Left ventricle myocardium inferior (tissue), 1 donor: ENCODE measurements at places on chromosomes 4 and X. TPM values are rescaled to one million over a fixed set of nuclear protein-coding genes. Genes with fewer than 3 reads are reported as not detected.

Gene LANCL3
- 0.27 TPM for total RNA-seq

Gene GC
- total RNA-seq: not detected

Gene RAB39B
- 0.11 TPM for total RNA-seq

Gene NPY2R
- not detected for total RNA-seq

Gene RAB40A
- not detected for total RNA-seq

Gene NXF2B
- not detected for total RNA-seq

- DNase-seq: no peak
- no peak overlapping the region for H3K4me3 ChIP-seq
- H3K36me3 ChIP-seq: no peaks in the 10 kb centered on the region
- H3K27me3 ChIP-seq: no peaks in the 10 kb centered on the region
Observed at GRCh38 chrX:23046443-23046842, 46.7 kb downstream of the DDX53 start.

GRCh38 chr4:138805736-138806135, 209.8 kb upstream of the NOCT start:
- H3K4me3 ChIP-seq: no peak overlapping the region
- DNase-seq: no peak
- H3K27ac ChIP-seq: no peak overlapping the region
- H3K27me3 ChIP-seq: peaks cover 7% of the 10 kb centered on the region
- no peaks in the 10 kb centered on the region for H3K36me3 ChIP-seq
- peaks cover 13% of the 10 kb centered on the region for H3K4me1 ChIP-seq

GRCh38 chrX:65451663-65452062, 82.9 kb downstream of the LAS1L start:
- no peak overlapping the region for H3K4me3 ChIP-seq
- no peak overlapping the region for H3K27ac ChIP-seq
- H3K4me1 ChIP-seq: no peaks in the 10 kb centered on the region
- no peaks in the 10 kb centered on the region for H3K36me3 ChIP-seq

DNA sequence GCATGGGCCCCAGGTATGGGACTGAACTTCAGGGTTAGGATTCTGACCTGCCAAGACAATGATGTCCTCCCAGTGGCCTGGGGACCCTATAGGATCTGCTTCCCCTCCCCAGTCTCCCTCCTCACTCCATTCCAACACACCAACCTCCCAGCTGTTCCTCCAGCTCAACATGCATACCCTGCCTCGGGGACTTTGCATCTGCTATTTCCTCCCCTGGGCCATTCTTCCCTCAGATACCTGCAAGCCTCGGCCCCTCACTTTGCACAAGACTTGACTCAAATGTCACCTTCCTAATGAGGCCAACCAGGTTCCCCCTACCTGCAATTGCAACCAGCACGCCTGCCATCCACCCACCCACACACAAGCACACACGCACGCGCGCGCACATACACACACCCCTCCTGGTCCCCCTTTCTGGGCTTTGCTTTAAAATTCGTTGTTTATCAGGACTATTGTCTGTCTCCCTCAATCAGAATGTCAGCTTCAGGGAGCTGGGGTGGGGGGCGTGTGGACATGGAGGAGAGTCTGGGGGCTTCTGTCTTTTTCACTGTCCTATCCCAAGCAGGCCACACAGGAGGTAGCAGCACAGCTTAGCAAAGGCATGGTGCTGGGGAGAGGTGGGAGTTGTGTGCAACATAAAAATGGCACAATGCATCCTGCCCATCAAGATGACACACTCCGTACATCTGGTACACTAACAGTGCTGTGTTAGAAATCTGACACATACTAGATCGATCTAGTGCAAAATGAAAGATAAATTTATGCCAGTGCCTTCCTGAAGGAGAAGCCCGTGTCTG, 20.6 kb upstream of the PPP2R2C start:
- DNase-seq: no peak
- no peaks in the 10 kb centered on the region for H3K36me3 ChIP-seq
- H3K4me3 ChIP-seq: peak overlapping the region; percentile 34

- no peaks in the 10 kb centered on the region for H3K4me1 ChIP-seq
- H3K36me3 ChIP-seq: no peaks in the 10 kb centered on the region
- H3K27me3 ChIP-seq: no peaks in the 10 kb centered on the region
- H3K4me3 ChIP-seq: no peak overlapping the region
- H3K27ac ChIP-seq: no peak overlapping the region
- no peak for DNase-seq
Observed at GRCh38 chr4:114378305-114378903, 220.2 kb upstream of the UGT8 start.

DNA sequence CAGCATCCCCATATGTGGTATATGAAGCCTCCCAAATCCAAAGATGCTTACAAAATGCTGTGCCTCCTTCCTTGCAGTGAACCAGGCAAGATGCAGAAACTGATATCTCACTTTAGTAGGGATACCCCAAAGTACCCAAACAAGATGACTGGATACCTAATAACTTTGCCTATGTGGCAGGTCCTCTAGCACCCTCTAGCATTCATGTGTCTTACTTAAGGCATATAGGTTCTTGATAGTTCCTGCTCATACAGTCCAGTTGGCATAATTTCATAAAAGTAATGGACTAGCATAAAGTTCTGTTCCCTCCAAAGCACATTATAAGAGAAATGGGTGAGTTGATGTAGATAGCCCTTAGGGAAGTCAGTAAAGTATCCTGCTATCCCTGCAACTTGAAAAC, 36.8 kb upstream of the SPP1 start:
- no peak for DNase-seq
- no peaks in the 10 kb centered on the region for H3K27me3 ChIP-seq
- H3K36me3 ChIP-seq: no peaks in the 10 kb centered on the region

DNA sequence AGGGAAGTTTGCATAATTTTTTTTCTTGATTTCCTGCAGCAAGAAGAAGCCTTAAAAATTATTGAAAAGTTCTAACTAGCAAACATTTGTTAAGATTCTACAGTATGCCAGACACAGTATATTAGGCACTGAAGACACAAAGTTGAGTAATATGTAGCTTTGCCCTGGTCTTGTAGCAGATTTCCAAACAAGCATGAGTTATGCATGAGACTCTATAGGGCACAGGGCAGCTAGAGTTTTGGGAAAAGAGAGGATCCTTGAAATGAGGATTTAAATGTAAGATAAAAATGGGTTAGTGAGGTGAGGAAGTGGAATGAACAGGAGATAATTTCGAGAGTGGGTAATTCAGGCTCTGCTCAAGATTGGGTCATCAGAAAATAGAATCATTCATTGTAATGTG, 8.6 kb upstream of the GPRIN3 start:
- no peaks in the 10 kb centered on the region for H3K27me3 ChIP-seq
- no peak overlapping the region for H3K4me3 ChIP-seq
- H3K4me1 ChIP-seq: peaks cover 16% of the 10 kb centered on the region
- DNase-seq: no peak
- H3K36me3 ChIP-seq: no peaks in the 10 kb centered on the region
- no peak overlapping the region for H3K27ac ChIP-seq

DNA sequence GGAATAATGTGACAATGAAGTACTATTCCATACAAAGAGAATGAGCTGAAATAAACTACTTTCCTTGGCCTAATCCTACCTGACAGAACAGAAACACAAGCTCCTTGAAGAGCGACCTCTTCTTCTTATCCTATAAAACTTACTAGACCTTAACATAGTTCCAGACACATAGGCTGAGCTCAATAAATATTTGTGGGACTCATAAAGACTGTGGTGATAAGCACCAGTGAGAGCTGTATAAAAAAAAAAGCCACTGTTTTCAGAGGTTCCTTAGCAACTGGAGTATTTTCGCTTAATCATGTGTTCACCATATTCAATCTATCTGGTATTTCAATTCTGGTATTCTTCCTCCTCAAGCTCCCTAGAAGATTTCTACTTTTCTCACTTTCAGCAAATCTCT, 1129.6 kb downstream of the STPG2 start:
- no peaks in the 10 kb centered on the region for H3K36me3 ChIP-seq
- no peaks in the 10 kb centered on the region for H3K27me3 ChIP-seq
- H3K4me3 ChIP-seq: no peak overlapping the region

DNA sequence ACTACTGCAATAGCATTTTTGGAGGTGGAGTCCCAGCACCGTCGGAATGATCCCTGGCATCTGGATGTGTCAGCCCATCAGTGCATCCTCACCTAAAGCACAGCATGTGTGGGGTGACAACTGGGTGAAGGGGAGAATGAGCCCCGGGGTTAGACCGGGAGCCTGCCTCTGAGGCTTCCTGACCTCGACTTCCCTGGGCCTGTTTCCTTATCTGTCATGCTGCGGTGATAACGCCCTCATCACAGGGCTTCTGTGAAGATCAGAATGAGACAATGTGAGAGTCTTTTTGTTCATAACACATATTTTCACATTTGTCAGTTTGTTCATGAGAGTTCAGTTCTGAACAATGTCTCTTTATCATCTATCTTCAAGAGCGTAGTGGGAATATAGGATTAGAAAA, 31.1 kb upstream of the PDLIM3 start:
- H3K36me3 ChIP-seq: no peaks in the 10 kb centered on the region
- H3K27ac ChIP-seq: peak overlapping the region; percentile 93
- no peaks in the 10 kb centered on the region for H3K27me3 ChIP-seq
- peaks cover 46% of the 10 kb centered on the region for H3K4me1 ChIP-seq
- no peak overlapping the region for H3K4me3 ChIP-seq

DNA sequence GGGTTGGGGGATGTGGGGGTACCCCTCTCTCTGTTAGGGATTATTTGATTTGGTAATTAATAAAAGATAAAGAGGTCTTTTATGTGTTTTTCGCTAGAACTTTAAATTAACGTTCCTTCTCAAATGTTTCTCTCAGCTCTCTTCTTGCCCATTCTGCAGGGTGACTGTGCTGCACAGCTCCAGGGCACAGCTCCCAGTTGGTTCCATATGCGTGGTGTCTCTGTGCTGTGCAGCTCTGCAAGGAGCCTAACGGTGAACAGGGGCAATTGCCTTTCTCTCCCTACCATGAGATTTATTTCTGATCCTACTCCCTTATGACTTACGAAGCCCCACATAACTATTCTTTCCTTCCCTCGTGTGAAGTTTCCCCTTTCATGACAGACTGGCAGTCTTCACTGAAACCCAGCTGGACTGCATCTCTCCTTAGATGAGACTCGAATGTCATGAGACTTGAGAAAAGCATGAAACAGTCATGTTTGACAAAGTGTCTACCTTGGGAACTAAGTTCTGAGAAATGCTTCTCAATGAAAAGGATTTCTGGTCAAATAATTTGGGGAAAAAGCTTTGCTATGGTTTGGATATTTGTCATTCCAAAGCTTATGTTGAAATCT, 50.2 kb upstream of the SPRY1 start:
- no peak overlapping the region for H3K27ac ChIP-seq
- H3K27me3 ChIP-seq: no peaks in the 10 kb centered on the region
- peaks cover 41% of the 10 kb centered on the region for H3K4me1 ChIP-seq
- peak overlapping the region; percentile 2 for H3K4me3 ChIP-seq
- H3K36me3 ChIP-seq: no peaks in the 10 kb centered on the region
- no peak for DNase-seq

DNA sequence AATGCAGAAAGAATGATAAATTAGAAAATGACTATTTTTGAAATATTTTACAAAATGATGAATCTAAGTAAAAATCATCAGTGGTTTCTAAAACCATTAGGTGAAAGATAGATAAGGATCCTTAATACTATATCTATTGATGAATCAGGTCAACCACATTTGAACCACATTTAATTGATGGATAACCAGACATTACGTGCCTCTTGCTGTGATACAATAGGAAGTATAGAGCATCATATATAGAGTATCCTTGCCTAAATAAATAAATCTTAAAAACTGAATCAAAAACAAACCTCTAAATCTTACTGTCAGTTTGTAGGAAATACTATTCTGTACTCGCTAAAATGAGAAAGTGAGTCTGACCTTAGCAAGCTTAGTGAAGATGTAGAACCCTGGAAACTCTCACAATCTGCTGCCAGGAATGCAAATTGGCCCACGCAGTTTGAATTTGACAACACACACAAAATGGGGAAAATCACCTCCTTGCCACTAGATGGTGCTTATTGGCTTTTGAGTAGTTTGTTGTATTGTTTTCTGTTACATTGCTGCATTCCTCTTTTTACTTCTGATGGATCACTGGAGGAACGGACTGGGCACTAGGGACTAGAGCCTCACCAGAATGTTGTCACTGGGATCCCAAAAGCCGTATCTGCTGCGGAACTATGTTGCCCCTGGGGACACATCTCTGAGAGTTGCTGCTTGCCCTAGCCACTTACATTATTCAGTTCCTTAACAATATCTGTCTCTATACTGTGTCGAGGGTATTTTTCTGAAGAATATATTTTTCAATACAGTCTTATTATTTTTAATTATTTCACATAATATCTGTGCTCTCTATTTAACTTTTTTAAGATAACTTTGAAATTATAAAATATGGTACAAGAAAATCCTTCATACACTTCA, 25.4 kb upstream of the SLAIN2 start:
- H3K27me3 ChIP-seq: no peaks in the 10 kb centered on the region
- no peaks in the 10 kb centered on the region for H3K4me1 ChIP-seq
- H3K27ac ChIP-seq: no peak overlapping the region
- H3K4me3 ChIP-seq: no peak overlapping the region
- DNase-seq: no peak
- no peaks in the 10 kb centered on the region for H3K36me3 ChIP-seq

DNA sequence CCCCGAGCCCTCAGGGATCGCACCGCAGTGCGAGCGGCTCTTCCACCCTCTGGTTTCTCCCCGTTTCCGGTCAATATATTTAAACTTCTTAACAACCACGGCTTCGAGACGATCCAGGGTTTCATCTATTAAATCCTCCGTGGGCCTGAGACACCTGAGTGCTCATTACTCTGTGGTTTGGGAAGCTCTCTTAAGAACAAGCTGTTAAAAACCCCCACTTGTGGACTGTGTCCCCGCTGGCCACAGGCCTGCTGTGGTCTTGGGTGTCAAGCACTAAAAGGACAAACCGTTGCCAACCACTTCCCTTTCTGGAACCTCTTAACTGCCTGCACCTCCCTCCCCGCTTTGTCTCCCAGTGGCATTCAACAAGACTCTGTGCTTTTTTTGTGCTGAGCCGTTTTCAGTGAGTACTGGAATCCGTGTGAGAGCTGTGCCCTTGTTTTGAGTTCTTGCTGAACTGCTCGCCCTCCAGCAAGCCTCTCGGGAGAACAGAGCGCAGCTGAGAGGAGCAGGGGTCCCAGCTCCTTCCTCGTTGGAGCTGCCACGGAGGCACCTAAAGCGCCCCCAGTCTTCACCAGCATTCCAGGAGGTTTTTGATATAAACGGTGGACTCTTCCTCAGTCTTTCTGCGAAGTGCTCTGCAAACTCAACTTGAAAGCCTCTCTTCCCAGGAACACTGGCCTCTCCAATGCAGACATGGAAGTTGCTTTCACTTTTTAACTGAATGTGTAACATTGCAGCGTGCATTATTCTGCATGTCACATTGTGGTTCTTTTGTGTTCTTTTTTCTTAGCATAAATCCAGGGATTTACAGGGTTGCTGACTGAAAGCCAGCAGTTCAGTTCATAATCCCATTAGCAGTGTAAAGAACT, 691 bp upstream of the IGFBP7 start:
- H3K27me3 ChIP-seq: no peaks in the 10 kb centered on the region
- DNase-seq: peak; percentile 48
- H3K4me1 ChIP-seq: peaks cover 59% of the 10 kb centered on the region
- H3K36me3 ChIP-seq: no peaks in the 10 kb centered on the region
- peak overlapping the region; percentile 98 for H3K27ac ChIP-seq
- H3K4me3 ChIP-seq: peak overlapping the region; percentile 93

DNA sequence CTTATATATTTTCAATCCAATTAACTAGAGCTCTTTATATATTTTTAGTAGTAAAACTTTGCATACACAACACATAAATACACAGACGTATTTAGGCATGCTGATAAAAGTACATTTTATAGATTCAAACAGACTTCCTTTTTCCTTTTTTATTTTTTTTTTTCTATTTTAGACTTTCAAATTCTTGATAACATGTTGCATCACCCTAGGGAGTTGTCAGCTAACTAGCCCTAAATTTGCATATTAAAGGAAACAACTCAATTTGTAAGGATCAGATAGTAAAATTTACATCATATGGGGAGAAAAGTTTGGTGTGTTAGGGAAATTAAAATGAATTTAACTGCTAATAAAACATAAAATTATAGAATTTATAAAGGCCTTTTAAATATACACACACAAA, 47.4 kb upstream of the APOOL start:
- DNase-seq: no peak
- H3K4me3 ChIP-seq: no peak overlapping the region
- H3K4me1 ChIP-seq: no peaks in the 10 kb centered on the region
- no peaks in the 10 kb centered on the region for H3K36me3 ChIP-seq
- no peaks in the 10 kb centered on the region for H3K27me3 ChIP-seq
